ENCODE measurements at places on chromosomes 16 and 17.

GRCh38 chr16:89720551-89720812 lies 216 bp downstream of the VPS9D1 start:
- DNase-seq: no peak

- DNase-seq: no peak
Observed at GRCh38 chr17:33664116-33664840, 371.2 kb upstream of the ASIC2 start.

DNA sequence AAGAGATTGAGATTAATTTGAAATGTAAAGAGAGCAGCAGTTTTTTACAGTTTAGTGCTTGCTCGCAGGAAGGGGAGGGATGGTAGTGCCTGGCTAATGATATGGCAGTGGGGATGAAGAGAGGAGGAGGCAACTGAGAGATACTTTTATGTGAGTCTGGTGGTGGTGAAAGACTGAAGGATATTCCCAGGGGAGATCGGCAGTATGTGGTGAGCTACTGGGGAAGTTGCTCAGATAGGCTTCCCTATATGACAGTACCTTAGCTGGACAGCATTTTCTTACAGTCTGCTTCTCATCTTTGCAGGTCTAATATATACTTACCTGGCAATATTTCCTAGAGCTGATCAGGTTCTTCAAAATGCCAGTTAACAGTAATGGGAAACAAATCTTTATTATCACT lies 8.6 kb downstream of the CEP95 start:
- DNase-seq: no peak

DNA sequence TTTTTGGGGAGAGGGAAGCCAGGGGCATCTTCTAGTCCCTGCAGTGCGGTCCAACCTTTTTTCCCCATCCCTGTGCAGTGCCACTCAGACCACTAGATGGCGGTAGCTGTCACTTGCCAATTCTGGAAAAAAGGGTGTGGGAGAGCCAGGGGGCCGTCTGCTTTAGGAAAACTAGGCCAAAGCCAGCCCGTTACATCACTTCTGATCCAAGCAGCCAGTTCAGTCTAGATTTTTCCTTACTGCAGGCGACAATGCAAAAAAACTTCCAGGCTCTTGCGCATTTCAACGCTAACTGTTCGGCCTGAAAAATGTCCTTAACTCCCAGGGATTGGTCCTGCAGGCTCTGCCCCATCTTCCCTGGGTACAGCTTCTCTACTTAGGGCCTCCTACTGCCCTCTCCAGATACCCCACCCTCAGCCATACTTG lies 69.2 kb upstream of the CES5A start:
- peak; percentile 22 for DNase-seq

- no peak for DNase-seq
Observed at GRCh38 chr17:63985387-63986140, 12.6 kb upstream of the PRR29 start.

DNA sequence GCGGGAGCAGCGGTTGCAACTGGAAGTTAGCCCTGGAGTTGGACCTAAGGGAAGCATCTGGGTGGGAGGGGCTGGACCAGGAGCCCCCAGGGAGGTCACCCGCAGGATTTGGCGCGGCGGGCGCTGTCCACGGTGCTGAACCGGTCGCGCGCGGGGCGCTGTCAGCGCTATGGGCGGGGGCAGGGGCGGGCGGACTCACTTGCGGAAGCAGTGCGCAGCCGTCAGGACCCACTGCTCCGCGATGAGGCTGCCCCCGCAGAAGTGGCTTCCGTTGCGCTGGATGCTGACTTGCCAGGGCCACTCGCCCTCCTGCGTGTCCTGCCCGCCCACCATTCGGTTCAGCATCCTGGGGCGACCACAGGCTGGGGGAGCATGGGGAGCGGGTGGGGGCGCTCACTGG lies 4.5 kb downstream of the PRSS27 start:
- peak; percentile 89 for DNase-seq

DNA sequence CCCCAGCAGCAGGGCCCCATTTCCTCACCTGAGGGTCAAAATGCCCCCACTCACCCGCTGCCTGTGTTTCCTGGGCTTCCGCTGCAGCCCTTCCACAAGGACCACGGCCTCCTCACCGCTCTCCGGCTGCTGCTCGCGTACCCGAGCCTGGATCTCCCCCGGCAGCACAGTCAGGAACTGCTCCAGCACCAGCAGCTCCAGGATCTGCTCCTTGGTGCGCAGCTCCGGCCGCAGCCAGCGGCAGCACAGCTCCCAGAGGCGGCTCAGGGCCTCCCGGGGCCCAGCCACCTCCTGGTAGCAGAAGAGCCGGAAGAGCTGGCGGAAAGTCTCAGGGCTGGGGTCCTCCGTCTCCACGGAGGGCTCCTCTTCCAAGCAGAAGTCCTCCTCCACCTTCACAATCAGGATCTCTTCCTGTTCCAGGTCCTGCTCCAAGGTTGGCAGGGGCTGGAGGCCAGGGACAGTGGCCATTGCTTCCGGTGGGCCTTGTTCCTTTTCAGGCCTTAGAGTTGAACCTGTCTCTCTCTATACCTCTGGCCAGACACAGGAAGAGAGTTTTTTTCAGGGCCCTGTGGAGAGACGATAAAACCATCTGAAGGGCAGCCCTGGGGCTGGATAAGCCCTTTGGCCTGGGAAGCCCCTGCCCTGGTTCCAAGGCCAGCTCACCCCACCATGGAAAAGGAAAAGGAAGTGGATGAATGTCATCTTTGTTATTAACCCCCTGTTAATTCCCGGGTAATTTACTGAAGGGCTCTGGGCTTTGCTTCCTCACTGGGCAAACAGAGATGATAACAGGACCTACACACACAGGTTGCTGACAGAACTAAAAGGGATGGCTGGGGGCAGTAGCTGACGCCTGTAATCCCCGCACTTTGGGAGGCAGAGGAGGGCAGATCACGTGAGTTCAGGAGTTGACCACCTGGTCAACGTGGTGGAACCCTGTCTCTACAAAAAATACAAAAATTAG lies 1.2 kb downstream of the ZNF500 start:
- DNase-seq: no peak

GRCh38 chr17:68298601-68299000 lies 7.3 kb downstream of the ARSG start:
- no peak for DNase-seq

GRCh38 chr17:1004769-1005295 lies 7.9 kb downstream of the TIMM22 start:
- DNase-seq: no peak

DNA sequence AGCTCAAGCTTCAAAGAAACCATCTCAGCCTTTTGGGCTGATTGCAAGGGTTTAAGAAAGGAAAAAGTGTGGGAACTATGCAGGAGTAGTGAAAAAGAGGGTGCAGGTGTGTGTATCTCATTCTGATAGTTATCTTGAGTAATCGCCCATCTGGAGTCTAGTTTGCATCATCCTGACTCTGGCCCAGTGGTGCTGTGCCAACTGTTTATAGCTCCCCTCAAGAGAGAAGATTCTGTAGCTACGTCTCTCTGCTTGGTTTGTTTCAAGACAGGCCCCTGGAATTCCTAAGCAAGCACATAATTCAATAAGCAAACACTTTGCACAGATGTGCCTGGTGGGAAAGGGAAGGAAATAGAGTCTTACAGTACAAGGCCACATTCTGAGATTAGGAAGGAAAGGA lies 144.4 kb downstream of the HAPSTR1 start:
- no peak for DNase-seq
